ENCODE measurements at places on chromosomes 16 and 17.
A peak's percentile ranks its signal among the peaks of the same experiment; 100 is the strongest.

DNA sequence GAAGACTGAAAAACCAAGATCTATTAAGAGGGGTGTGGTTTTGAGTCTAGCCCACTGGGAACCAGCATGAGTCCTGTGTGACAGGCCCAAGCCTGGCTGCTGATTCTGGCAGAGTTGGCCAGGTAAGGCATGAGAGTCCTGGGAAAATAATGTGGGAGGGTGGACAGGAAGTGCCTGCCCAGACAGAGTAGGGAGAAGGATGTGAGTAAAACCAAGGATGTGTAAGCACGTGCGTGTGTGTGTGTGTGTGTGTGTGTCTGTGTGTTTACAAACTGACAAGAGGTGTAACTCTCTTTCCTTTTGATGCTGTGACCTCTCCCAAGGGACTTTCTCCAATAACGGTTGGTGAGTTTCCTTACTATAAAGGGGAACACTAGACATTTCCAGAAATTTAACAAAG, 15.6 kb upstream of the TEX2 start:
- no peak for DNase-seq

DNA sequence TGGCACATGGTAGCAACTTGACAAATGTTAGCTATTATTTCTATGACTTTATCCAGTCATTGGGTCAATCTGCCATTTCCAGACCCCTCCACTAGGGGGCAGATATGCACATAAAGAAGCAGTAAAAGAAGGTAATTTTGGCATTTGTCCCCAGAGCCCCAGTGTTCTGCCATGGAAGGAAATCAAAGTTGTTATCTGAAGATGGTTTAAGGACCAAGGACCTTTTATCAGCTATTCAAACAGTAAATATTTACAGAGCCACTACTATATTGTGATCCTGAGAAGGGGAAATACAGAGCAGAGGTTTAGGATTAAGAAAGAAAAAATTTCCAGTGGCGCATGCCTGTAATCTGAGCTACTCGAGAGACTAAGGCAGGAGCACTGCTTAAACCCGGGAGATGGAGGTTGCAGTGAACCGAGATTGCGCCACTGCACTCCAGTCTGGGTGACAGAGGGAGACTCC, 20.0 kb downstream of the TRAF4 start:
- DNase-seq: peak; percentile 43

GRCh38 chr17:3015890-3016289, 47.5 kb downstream of the OR1D5 start:
- peak; percentile 65 for DNase-seq

DNA sequence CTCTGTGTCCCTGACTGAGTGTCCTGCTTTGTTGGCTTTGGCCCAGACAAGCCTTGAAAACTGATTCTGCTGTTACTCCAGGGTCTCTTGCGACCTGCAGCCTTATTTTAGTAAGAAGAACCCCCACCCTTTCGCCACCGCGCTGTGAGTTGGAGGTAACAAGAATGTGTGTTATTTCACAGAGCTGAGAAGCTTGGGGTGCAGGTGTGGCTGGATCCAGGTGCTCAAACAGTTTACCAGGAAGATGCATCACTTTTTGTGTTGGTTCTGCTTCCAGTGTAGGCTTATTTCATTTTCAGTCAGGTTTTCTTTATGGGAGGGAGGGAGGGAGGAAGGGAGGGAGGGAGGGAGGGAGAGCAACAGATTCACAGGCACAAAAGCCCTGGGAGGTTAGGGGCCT, 243.5 kb downstream of the SNX29 start:
- DNase-seq: no peak

DNA sequence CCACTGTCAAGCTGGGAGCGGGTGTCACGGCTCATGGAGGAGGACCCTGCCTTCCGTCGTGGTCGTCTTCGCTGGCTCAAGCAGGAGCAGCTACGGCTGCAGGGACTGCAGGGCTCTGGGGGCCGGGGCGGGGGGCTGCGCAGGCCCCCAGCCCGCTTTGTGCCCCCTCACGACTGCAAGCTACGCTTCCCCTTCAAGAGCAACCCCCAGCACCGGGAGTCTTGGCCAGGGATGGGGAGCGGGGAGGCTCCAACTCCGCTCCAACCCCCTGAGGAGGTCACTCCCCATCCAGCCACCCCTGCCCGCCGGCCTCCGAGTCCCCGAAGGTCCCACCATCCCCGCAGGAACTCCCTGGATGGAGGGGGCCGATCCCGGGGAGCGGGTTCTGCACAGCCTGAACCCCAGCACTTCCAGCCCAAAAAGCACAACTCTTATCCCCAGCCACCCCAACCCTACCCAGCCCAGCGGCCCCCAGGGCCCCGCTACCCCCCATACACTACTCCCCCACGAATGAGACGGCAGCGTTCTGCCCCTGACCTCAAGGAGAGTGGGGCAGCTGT, 11.6 kb downstream of the SLC52A1 start:
- DNase-seq: no peak

DNA sequence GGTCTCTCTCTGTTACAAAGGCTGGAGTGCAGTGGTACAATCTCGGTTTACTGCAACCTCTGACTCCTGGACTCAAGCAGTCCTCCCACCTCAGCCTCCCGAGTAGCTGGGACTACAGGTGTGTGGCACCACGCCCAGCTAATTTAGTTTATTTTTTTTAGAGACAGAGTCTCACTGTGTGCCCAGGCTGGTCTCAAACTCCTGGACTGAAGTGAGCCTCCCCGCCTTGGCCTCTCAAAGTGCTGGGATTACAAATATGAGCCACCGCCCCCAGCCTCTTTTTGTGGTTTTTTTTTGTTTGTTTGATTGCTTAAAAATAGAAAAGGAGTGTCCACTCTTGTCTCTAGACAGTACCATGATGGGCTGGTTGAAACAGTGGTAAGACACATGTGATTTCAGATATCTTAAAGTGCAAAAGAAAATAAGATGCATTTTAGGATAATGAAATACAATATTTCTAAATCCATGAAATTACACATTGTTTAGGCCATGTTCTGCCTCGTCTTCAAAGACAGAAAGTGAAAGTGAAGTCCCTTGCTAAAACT, 27.4 kb downstream of the KIAA0513 start:
- DNase-seq: no peak

DNA sequence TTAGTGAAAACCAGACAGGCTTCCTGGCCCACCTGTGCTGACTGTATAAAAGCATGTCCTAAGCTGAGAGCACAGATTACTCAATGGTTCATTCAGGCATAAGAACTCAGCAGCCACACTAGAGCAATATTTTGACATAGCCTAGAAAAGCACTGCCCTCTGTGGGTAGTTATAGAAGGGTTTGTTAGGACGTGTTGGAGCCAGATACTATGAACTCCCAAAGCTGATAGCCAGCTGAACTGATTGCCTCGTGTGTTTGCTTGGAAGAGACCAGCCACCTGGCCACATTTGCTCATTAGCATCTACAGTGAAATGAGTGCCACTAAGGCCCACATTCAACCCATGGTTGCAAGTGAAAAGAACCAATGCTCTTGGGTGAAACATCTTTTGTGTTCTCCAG, 30.8 kb upstream of the ABCA5 start:
- no peak for DNase-seq

DNA sequence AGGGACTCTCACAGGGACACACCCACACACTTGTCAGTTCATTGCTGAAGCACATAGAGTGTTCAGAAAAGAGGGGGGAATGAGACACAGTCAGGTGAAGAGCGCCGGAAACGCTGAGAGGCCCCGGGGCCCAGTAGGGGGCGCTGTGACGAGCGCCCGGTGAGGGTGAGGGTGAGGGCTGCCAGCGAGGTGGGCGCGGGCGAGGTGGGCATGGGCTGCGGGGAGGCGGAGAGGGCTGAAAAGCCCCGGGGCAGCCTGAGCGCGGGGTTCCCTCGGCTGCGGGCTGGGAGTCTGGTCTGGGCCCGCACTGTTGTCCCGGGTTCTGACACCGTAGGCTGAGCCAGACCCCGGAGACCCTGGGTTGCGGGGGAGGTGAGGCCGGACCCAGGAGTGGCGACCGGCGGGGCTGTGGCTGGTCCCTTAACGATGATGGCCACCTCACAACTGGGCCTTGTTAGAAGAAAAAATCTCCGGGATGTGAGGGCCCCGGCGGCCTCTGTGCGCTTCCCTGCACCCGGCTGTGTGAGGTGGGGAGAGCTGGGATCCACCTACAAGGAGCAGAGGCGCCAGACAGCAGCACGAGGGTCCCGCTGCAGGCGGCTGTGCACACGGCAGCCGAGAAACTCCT, 91.4 kb downstream of the C16orf78 start:
- DNase-seq: no peak

DNA sequence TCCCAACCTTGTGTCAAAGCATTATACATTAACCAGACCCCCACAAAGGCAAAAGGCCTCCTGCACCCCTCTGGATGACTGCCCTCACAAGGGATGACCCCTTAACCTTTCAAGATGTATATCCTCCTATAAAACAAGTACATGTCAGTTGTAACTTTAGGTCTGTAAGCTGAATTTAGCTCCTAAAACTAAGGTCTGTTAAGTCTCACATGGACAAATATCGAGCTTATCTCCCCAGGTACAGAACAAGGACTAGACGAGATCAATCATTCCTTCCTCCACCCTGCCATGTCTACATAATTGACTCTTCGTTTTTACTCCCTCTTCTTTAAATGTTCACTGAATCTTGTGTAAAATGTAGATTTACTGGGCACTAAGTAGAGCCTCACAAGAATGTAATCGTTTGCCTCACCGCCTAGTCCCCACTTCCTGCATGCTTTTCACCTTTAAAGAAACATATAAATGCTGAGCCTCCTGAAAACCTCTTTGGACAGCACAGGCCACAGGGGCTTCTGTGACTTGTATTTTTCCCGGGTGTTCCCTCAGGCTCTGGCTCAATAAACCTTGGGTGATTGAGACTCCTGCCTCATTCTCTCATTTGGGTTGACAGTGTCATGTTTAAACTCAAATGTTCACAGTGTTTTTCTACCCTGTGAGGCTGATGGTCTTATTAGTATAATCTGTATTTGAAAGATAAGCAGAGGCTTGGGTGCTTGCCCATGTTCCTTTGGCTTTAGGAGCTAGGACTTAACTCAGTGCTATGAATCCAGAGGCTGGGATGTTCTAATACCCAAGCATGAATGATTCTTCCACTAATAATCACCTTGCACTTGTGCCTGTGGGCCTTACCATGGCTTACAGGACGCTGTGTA, 37.6 kb downstream of the MMD start:
- no peak for DNase-seq

GRCh38 chr16:47387026-47387734, 73.7 kb downstream of the ITFG1 start:
- no peak for DNase-seq

Data from HS-5 (cell line).